NCI-H2029 (cell line): ENCODE measurements at places on chromosomes 1 and 21.

- no peak for DNase-seq
Observed at GRCh38 chr21:38241029-38241740, 15.6 kb upstream of the KCNJ15 start.

DNA sequence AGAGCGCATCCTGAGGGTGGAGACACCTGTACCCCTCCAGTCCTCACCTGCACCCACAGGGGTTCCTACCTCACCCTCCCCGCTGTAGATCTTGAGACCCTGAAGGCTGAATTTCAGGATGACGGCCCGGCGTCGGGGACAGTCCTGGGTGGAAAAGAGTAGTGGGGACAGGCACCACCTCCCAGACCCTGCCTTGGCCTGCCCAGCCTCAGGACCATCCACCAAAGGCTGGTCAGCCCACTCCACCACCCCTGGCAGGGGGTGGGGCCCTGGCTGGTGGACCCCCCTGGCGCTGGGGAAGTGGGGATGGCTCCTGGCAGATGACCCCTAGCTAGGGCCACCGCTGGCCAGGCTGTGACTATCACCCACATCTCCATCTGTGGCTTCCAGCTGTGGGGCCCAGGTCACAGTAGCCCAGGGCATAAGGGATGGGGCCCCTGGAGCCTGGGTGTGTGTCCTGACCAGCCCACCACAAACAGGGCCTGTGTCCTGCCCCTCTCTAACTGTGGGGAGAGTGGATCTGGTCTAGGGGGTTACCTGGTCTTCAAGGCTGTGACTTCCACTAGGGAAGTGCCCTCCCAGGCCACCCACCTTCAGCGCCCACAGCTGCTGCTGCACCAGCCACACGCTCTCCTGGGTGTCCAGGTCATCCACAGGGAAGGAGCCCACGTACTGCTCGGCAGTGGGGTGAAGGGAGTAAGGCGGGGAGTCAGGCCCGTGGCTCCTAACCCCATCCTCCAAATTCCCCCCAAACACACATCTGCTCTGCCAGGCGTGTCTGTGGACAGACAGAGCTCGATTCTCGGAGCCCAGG, 5.4 kb downstream of the SH2D5 start:
- DNase-seq, result no peak

- no peak for DNase-seq
Observed at GRCh38 chr21:22885614-22886013, 1887.4 kb downstream of the NCAM2 start.

DNA sequence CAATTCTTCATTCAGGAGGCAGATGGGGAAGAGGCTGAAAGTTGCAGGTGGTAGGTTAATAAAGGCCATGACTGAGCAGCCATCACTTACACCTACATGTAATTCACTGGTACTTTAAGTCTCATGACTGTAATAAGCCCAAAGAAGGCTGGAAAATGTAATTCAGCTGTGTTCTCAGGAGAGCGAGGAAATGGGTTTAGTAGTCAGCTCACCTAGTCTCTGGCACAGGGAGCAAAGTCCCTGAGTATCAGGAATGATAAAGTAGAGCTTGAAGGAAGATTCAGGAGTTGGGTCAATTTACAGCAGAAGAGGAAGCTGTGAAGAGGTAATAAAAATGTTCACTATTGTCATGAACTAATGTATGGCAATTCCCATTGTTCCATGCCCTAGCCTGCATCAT, 393.4 kb upstream of the KAZN start:
- DNase-seq, result no peak

GRCh38 chr1:97424209-97424608, 496.6 kb downstream of the DPYD start:
- DNase-seq, result no peak

DNA sequence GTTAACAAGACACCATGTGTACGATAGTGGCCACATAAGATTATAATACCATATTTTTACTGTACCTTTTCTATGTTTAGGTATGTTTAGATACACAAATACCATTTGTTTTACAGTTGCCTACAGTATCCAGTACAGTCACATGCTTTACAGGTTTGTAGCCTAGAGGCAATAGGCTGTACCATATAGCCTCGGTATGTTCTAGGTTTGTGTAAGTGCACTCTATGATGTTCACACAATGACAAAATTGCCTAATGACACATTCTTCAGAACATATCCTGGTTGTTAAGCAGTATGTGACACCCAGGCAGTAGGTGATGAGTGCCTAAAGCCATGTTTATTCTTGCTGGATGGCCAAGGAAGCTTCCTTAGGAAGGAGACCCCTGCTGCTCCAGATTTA, 111.8 kb downstream of the PAPPA2 start:
- no peak for DNase-seq

DNA sequence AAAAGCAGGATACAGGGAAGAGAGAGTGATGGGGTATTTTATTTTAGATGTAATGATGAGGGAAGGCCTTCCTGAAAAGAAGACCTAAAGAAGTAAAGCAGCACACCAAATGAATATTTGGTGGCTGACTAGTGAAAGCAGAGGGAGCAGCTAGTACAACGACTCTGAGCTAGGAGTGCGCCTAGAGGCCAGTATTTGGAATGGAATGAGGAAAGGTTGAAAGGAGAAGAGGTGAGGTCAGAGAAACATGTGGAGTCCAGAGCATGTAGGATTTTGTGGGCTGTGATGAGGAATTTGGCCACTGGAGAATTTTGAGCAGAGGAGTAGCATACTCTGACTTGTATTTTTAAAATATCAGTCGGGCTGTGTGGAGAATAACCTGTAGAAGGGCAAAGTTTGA, 11.8 kb upstream of the RPL5 start:
- no peak for DNase-seq

GRCh38 chr1:11749203-11749689, 12.7 kb upstream of the C1orf167 start:
- peak; percentile 10 for DNase-seq

- no peak for DNase-seq
Observed at GRCh38 chr1:117575586-117576225, 30.1 kb upstream of the TENT5C start.

DNA sequence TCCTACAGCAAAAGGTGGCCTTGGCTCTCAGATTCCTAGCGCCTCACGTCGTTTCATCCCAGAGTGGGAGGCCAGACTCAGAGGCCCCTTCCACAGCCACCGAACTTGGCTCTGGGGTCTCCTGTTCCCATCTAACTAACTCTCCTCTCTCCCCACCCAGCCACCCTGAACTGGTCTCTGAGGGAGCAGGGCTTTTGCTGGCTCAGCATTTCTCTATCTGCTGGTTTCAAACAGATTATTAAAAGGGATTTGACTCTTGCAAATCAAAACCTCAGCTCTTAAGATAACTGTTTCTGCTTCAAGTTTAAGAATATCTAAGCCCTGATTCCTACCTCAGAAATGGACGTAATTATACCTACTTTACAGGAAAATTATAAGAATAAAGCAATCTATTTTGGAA, 91.0 kb upstream of the ATP1B1 start:
- no peak for DNase-seq

DNA sequence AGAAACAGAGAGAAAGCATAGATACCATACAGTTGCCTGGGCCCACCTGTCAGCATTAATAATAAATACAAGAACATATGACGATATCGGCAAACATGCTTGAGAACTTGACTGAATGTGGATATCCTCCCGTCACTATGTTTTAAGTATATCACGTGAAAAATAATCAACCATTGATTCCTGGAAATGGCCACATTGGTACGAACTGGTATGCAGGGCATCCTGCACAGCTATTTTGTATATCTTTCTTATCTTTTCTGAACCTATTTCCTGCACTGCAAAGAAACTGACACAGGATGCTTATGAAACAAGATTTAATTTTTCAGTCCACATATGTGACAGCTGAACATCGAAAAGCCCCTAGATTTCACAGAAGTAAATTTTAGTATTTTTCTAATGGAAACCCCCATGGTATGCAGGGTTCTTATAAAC, 22.8 kb upstream of the RGS1 start:
- DNase-seq, result no peak

GRCh38 chr1:174837386-174837785, 162.4 kb upstream of the CACYBP start:
- DNase-seq, result no peak
